Choroid plexus epithelial cell (primary cell): ENCODE measurements at places on chromosomes 7 and 10.
A peak's percentile ranks its signal among the peaks of the same experiment; 100 is the strongest.

- no peak for DNase-seq
These were observed 33.1 kb upstream of the EPC1 start for GRCh38 chr10:32379950-32380551.

DNA sequence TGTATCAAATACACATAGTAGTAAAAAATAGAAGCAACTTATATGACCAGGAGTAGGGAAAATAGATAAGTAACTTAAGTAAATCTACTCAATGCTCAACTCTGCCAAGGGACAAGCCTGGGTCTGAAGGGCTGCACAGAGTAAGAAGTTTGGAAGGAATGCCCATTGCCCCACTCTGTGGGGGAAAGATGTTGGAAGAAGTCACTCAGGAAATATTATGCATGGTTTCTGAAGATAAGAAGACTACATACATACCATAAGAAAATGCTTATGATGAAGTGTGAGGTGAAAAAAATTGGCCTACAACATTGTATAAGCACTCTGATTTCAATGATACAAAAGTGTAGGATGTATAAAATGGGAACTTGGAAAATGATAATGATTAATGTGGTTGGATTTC is 54.0 kb downstream of the LAMB4 start:
- DNase-seq = no peak

DNA sequence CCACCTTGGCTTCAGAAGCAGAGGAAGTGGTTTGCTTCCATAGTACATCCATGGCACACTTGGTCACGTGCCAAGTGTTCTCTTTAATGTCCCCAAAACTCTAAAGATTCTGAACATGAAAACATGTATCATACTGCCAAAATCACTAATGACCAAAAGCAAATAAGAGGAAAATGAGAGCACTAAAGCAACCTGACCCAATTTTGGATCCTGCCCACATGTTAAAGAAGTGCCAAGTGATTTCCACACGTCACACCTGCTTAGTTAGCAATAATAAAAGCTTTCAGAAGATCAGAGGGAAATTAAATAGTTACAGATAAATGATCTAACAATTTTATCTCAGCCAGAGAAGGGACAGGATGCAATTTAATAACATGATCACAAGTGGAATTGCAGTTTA is 1170.0 kb downstream of the XPNPEP1 start:
- no peak for DNase-seq

DNA sequence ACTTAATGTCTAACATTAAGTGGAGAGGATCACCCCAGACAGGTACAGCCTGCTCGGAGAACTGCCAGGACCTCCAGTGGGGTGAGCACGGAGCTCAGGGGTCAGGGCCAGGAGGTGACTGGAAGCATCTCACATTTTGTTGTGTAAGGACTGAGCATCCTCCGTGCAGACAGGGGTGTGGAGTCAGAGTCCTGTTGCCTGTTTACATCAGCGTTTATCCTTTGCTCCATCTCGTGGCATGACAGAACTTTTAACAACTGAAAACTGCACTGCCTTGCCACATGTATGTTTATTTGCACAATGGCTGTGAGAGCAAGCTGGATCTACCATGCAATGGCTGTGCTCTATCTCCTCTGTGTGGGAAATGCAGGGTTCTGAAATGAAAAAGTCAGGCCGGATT is 175.4 kb upstream of the AKR1E2 start:
- peak; percentile 86 for DNase-seq

DNA sequence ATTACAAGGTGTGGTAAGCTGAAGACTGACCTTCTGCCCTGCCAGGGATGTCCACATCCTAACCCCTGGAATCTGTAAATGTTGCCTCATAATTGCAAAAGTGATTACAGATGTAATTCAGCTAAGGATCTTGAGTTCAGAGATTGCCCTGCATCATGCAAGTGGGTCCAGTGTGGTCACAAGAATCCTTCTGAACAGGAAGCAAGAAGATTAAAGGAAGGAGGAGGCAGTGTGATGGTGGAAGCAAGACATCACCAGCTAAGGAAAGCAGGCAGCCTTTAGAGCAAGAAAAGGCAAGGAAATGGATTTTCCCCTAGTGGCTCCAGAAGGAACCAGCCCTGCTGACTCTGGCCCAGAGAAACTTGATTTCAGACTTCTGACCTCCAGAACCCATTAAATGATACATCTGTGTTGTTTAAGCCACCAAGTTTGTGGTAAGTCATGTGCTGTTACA is 78.1 kb downstream of the USP6NL start:
- DNase-seq = peak; percentile 53
